ENCODE measurements at places on chromosomes 2 and 18.

DNA sequence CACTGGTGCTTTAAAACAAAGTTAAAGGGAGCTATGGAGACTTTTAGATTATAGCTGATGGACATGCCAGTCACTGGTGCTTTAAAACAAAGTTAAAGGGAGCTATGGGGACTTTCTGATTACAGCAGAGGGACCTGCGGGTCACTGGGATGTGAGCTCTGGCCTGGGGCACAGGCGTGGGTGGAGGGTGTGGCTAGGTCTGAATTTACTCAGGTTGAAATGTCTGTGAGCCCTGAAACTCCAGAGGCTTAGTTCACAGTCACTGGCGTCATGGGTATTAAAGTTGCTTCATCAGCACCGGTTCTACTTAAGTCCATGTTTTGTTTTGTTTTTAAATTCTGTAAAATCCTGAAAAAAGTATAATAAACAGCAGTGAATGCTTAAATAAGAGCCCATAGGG, 49.0 kb upstream of the TMEM18 start:
- DNase-seq = no peak

DNA sequence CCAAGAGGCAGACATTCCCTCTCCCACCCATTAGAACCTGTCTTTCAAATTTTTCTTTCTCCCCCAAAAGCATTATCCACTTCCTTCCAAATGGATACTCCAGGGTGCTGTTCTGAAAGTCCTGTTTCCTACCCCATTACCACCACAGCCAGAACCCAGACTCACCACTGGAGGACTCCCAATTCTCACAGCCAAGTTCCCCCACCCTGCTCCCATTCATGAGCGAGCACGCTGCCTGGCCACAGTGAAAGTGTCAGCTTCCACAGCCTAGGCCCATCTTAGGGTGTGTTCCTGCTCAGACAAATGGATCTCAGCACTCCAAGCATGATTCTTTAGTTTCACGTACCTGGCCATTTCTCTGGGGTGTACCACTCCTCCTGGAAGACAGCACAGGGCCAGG, 3.8 kb upstream of the ANKRD53 start:
- DNase-seq = no peak

DNA sequence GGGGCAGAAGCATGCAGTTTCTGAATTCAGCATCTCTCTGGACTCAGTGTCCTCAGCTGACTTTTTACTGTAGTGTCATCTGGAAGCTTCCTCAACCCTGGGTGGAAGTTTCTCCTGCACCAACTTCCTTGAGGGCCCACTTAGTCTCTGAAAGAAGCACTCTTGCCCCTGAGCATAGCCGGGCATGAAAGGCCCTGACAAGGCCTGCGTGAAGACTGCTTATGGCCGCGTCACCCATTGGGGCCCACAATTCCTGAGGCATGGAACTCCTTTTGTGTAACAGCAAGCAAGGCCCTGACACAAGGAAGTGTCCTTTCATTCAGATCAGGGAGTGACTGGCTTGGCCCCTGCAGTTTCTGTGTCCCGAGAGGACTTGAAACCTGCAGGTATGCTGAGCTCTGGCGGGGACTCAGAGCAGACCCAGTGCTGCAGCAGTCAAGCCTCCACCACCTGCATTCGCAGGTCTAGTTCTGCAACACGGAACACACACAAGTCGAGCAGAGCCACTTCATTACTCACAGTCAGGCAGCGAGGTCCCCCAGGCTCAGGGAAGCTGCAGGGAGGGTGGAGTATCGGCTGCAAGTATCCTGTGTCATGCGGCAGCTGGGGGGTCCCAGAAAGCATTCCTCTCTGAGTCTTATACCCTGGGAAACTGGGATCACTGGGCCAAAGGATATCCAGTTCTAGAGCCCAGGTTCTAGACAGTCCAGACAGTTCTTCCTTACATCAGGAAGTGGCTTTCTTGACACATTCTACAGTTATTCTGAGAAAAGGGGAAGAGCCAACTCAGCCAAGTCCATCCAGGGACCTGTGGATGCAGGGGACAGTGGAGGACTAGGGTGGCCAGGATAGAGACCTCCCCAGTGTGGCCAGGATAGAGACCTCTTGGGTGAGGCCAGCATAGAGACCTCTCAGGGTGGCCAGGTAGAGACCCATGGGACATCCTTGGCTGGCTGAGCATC, 35.6 kb upstream of the PRLH start:
- DNase-seq = no peak

DNA sequence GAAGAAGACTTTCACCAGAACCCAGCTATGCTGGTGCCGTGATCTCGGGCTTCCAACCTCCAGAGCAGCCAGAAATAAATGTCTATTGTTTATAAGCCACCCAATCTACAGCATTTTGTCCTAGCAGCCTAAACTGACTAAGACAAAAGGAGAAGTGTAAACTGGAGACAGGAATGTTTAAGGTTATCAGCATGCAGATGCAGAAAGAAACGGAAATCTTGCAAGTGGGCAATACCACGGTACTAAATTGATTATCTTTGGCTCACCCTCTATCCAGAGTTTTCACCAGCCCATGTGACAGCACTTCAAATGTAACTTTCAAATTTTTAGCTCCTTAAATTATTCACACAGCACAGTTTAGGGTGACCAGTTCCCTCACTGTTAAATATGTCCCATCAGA, 5.7 kb upstream of the CAPN14 start:
- DNase-seq = no peak

DNA sequence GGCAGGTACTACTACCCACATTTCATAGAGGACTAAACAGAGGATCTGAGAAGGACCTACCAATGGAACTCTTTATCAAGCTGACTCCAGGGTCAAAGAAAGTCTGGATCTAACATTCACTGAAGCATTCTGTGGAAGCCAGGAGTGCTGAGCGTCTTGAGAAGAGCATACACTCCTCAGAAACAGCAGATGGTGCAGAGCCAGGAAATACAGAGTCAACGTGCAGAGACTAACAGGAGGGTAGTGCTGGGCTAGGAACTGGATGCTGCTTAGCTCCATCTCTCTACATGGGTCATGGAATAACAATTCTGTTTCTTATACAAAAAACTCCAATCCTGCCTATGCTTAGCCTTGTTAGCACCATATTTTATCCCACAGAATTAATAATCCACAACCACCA, 5.5 kb upstream of the SERTAD2 start:
- DNase-seq = no peak

DNA sequence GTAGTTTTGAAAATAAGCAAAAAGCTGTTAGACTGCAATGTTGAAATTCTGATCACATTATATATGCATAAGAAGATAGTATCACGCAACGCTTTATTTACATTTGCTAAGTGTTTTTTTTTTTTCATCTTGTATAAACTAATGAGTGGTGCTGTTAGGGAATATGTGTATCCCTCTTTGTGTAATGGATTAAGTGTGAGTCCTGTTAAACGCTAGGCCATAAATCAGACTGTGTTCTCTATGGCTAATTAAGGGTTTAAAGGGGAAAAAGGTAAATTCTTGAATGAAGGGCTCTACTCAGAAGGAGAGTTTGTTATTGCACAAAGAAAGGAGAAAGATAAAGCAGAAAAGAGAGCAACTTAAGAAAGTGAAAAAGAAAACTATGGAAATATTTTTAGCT, 4.8 kb upstream of the ASXL3 start:
- DNase-seq = no peak

GRCh38 chr2:29450596-29451222, 335.5 kb downstream of the CLIP4 start:
- DNase-seq = no peak

DNA sequence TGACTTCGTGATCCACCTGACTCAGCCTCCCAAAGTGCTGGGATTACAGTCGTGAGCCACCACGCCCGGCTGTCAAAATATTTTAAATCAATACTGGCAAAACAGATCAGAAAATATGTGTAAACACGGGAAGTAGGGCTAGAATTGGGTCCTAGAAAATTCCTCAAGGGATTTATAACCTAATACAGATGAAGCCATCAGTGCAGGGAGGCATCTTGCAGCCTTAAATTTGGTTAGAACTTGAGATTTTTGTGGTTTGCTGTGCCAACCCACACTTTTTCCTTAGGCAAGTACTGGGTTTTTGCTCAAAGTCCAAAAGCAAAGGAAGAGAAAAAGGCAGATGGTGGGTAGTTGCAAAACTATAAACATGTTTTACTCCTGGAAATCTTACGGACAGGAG, 33.7 kb upstream of the NFE2L2 start:
- peak; percentile 5 for DNase-seq

- no peak for DNase-seq
Observed at GRCh38 chr2:68458981-68459380, 8.1 kb downstream of the FBXO48 start.

GRCh38 chr2:7116511-7116910, 199.3 kb downstream of the RNF144A start:
- DNase-seq = no peak

DNA sequence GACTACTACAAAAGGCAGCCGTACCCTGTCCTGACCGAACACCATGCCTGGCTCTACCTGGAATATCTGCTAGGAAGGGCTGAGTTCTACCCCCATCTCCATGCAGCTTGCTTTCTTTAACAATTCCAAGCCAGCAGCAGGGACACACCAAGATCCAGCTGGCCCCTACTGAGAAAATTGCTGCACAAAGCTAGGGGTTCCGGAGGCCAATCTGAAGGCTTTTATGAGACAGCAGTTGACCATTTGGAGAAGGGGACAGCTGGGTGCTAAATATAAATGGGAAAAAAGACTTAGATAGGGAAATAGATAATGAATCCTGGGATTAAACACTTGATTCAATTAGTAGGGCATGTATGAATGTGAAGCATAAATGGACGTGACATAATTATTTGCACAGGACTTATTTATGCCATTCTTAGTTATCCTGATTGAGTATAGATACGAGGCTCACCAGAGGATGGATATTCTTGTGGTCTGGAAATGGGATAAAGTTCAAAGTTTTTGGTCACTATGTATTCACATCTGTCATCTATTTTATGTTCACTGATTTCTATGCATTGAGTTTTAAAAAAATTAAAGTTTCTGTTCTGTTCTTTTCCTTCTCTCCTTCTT, 204.0 kb downstream of the ZNF521 start:
- DNase-seq = no peak

- DNase-seq = no peak
Observed at GRCh38 chr2:162574615-162575452, 230.9 kb downstream of the GCA start.

- DNase-seq = no peak
Observed at GRCh38 chr18:23920054-23920453, 94.5 kb upstream of the TTC39C start.

- no peak for DNase-seq
Observed at GRCh38 chr2:142745691-142746090, 131.8 kb upstream of the KYNU start.

GRCh38 chr18:14086458-14087231, 45.6 kb downstream of the ZNF519 start:
- DNase-seq = no peak

DNA sequence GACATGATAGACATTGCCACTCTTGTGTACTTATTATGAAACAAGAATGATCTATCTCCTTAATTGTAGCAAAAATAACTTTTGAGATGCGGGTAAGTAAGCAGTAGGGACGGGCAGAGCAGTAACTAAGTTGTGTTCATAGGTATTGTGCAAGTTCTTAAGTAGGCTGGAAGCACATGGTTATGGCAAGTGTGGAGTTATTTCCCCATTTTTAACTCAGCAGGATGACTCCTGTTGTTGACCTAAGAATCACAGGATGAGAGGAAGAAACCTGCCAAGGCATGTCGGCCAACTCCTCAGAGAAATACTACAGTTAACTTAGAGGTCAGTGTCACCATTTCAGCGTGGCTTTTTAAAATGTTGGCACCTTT, 51.1 kb upstream of the FN1 start:
- DNase-seq = no peak

DNA sequence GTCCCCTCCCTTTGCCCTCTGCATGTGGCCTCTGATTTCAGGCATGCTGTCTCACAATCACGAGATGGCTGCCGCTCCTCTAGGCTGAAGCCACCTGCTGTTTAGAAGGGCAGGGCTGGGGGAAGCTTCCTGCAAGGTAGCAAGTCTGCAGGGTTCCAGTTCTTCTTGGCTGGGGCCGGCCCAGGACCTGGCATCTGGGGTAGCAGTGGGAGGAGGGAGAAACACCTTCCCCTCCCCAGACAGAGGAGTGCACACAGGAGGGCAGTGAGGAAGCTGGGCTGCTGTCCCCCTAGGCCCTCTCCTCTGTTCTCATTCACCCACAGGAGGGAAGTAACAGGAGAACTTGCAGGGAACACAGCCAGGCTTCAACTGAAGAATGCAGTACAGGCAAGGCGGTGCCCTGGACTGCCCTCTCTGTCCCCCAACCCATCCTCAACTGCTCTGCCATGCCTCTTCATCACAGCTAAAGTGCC, 345.9 kb upstream of the HS6ST1 start:
- no peak for DNase-seq

- no peak for DNase-seq
Observed at GRCh38 chr2:165876712-165877111, 76.9 kb downstream of the TTC21B start.

GRCh38 chr18:79690586-79691482, 11.2 kb downstream of the CTDP1 start:
- no peak for DNase-seq

DNA sequence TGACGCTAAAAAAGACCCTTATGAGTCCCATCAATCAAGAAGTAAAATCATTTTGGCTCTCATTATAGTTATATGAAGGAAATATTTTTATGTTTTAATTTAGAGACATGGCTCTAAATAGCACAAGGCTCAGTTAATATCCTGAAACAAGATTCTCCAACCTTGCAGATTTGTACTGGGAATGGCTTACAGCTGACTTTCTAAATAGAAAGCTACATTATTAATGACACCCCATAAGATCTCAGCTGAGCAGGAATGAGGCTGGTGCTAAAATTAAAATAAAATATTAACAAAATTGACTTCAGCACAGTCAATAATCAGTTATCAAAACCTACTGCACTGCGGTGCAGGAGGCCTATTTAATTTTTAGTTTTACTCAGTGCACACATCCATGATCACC, 136.9 kb downstream of the SLC39A10 start:
- DNase-seq = no peak

- DNase-seq = no peak
Observed at GRCh38 chr2:64655018-64655664, 1.4 kb upstream of the SERTAD2 start.

DNA sequence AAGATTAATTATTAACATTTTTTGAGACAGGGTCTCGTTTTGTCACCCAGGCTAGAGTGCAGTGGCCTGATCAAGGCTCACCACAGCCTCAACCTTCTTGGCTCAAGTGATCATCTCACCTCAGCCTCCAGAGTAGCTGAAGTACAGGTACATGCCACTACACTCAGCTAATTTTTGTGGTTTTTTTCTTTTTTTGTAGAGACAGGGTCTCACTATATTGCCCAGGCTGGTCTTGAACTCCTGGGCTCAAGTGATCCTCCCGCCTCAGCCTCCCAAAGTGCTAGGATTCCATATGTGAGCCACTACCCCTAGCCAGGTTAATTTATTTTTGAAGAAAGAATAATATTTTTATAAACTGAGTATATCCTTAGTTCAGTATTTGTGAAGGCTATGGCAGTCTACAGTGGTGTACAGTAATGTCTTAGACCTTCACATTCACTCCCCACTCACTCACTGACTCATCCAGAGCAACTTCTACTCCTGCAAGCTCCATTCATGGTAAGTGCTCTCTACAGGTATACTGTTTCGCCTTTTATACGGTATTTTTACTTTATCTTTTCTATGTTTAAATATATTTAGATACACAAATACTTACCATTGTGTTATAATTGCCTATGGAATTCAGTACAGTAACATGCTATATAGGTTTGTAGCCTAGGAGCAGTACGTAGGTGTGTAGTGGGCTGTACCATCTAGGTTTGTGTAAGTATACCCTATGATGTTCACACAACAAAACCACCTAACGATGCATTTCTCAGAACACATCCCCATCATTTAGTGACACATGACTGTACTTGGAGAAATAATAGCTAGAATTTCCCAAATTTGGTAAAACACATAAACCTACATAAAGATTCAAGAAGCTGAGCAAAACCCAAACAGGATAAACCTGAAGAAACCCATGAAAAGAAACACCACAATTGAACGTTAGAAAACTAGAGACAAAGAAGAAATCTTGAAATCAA, 38.6 kb downstream of the MGAT4A start:
- DNase-seq = no peak
